BJ (cell line): ENCODE measurements at places on chromosomes 16 and 17. TPM values are rescaled to one million over a fixed set of nuclear protein-coding genes. Genes with fewer than 3 reads are reported as not detected.

DNA sequence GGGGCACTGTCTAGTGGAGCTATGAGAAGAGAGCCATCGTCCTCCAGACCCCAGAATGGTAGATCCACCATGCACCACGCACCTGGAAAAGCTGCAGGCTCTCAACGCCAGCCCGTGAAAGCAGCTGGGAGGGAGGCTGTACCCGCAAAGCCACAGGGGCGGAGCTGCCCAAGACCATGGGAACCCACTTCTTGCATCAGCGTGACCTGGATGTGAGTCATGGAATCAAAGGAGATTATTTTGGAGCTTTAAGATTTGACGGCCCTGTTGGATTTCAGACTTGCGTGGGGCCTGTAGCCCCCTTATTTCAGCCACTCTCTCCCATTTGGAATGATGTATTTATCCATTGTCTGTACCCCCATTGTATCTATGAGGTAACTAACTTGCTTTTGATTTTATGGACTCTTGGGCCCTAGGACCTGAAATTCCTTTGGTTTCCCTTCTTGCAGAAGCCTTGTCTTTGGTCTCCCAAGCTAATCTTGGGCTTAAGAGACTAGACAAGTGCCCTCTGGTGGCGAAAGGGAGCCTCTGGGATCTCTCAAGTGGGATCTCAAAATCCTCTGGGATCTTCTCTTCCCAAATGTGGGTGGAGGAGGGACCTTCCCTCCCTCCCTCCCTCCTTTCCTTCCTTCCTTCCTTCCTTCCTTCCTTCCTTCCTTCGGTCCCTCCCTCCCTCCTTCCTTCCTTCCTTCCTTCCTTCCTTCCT is 58.2 kb upstream of the HAPSTR1 start:
- DNase-seq, result no peak

DNA sequence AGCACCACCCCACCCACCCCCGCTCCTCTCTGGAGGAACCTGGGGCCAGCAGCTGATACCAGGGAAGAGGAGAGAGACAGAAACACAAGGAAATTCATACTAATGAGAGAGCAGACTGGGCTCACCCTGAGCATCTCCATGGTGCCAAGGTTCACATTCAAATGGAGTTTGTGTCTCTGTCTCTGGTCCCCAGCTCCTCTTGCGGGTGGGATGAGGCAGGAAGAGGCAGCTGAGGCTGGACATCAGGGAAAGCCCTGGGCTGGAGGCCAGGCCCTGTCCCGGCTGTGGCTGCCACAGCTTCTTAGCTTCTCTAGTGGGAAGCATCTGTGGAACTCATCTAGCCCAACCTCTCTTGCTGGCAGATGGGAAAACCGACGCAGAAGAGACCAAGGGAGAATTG is 121.5 kb downstream of the SDK2 start:
- DNase-seq, result no peak

The FSCN2 gene
- polyA plus RNA-seq, result 1.1 and 1.3 TPM in 2 replicates

DNA sequence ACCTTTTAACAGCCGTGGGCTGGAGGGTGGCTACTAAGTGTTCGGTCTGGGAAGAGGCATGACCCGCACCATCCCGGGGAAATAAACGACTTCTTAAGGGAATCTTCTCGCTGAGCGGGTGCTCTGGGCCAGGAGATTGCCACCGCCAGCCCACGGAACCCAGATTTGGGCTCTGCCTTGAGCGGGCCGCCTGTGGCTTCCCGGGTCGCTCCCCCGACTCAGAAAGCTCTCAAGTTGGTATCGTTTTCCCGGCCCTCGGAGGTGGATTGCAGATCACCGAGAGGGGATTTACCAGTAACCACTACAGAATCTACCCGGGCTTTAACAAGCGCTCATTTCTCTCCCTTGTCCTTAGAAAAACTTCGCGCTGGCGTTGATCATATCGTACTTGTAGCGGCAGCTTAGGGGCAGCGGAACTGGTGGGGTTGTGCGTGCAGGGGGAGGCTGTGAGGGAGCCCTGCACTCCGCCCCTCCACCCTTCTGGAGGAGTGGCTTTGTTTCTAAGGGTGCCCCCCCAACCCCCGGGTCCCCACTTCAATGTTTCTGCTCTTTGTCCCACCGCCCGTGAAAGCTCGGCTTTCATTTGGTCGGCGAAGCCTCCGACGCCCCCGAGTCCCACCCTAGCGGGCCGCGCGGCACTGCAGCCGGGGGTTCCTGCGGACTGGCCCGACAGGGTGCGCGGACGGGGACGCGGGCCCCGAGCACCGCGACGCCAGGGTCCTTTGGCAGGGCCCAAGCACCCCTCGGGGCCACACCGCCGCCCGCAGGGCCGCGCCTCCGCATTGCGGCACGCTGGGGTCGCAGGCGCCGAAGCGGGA is 3.6 kb upstream of the CBX4 start:
- no peak for DNase-seq

- DNase-seq, result no peak
Observed at GRCh38 chr16:27691721-27692120, 141.8 kb downstream of the KATNIP start.

The SLC6A2 gene
- polyA plus RNA-seq, result not detected in 2 replicates

DNA sequence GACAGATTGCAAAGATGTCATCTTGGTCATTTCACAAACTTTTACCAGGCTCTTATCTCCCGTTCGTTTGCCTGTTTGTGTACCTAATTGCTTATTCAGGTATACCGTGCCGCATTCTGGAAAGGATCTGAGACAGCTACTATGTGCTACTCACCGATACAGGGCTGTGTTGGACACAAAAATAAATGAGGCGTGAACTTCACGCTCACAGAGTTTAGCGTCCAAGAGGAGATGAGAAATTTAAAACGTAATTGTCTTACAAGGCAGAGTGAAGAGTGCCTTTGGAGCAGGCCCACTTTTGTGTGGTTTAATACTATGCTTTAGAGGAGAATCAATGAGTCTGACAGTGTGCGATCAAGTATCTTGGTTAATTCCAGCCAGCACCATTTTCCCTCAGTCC is 26.7 kb downstream of the MAF start:
- no peak for DNase-seq

- no peak for DNase-seq
Observed at GRCh38 chr16:86471896-86472295, 38.4 kb upstream of the FOXF1 start.

DNA sequence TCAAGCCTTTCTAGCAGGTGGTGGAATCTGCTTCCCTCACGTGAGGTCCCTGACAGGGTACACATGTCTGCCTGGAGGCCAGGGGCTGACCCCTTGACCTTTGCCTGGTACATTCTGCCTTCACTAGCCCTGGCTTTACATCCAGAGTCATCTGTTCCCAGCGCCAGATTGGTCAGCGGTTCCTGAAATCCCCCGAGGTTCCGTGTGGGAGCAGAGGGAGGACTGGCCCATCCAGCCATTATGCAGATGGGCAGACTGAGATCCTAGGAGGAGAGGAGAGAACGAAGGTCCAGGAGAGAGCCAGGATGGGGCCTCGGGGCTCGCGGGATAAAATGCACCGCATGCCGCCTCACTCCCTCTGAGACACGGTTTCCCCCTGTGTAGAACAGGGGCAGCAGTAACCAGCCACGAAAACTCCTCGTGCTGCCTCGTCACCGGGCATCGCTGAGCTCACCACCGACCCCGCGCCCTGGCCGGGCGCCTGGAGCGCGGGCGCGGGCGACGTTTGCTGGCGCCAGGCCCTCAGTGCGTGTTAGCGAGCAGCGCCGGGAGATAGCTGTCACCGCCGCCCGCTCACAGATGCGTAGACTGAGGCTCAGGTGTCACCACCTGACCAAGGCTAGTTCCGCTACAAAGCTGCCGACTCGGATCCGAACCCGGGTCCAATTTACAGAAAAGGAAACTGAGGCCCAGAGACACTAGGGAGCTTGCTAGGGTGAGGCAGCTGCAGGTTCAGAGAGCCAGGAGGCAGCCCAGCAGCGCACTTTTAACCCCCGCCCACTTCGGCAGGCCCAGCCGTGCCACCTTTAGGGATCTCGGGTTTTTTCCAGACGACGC is 811 bp upstream of the MAP2K3 start:
- no peak for DNase-seq

DNA sequence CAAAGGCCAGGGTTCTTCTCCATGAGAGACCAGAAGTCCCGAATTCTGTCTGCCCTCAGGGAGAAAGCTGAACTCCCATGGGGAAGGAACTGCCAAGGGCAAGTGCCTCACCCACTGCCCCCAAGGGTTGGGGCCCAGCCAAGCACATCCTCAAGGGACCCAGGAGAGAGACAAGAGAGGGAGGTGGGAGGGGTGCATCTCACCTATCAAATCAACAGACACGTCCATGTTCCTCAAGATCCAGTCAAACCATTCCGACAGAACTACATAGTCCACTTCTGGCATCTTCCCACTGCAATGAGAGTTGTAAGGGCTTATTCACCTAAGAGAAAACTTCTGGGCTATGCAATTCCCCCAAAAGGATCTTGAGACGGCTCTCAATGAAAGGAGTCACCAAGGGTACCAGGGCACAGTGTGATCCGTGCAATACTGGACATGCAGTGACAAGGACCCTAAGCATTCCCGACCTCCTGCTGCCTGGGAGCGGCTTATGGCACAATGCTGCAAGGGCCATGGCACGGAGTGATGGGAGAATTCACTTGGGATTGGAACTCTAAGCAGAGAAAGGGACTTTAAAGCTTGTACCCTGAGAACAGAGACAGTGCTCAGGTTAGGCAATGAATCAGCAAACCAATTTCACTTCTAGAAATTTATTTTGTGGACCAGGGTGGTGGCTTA is 32.2 kb downstream of the TK2 start:
- DNase-seq, result no peak

- DNase-seq, result no peak
Observed at GRCh38 chr16:88347656-88348376, 34.9 kb upstream of the ZNF469 start.

The HOXB2 gene
- 1.5 and 1.7 TPM in 2 replicates for polyA plus RNA-seq

DNA sequence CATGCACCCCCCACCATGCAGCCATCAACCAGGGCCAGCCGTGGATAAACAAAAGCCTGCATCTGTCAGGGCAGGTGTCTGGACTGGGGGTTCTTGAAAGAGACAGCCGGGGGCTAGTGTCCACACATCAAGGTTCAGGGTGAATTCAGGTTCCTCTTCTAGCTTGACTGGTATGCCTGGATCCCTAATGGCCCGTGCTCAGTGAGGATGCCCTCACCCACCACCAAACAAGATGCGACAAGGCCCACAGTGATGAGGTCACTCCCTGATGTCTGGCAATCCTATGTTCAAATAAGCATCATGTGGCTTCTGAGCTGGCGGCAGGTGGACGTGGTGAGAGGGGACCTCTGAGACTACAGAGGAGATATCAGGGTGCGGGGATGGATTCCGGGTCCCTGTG is 64.6 kb downstream of the GOSR1 start:
- no peak for DNase-seq

The ENGASE gene
- 4.7 and 7.4 TPM in 2 replicates for polyA plus RNA-seq

DNA sequence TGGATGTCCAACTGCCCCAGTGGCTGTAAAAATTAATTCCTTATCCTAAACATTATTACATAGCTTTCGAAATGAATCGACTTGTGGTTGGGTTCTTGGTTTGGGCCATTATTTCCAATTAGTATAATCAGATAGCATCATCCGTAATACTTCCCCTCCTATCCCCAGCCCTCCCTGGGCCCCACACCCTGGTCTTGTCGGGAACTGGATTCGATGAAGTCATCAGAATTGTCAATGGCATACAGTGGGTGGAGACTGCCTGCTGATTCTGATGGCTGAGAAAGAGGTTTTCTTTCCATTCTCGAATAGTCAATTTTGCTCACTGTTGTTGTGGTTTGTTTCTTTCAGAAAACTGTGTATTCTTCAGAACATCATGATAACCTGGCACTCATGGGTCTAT is 395.1 kb downstream of the SEC14L1 start:
- DNase-seq, result no peak

The GLIS2 gene
- polyA plus RNA-seq, result 4.8 and 8.8 TPM in 2 replicates

- peak; percentile 79 for DNase-seq
Observed at GRCh38 chr17:78342449-78343186, 17.3 kb downstream of the SOCS3 start.

DNA sequence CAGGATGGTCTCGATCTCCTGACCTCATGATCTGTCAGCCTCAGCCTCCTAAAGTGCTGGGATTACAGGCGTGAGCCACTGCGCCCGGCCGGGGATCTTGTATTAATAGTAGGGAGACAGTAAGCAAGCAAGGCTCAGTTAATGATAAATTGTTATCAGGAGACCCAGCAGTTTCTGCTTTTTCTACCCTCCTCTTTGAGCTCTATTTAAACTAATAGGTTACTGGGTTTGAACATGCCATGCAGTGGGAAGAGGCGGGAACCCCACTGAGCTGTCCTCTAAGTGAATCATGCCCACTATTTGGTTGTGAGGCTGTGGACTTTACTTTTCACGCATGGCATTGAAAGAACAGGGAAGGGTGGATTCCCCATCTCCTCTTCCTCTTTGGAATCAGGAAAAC is 223.9 kb downstream of the WWOX start:
- no peak for DNase-seq

GRCh38 chr16:13448346-13448745 is 471.6 kb upstream of the ERCC4 start:
- no peak for DNase-seq

GRCh38 chr17:43766413-43767052 is 7.9 kb upstream of the SOST start:
- DNase-seq, result no peak

The KRT20 gene
- not detected in 2 replicates for polyA plus RNA-seq
